ENCODE measurements at places on chromosomes 12 and 14.

DNA sequence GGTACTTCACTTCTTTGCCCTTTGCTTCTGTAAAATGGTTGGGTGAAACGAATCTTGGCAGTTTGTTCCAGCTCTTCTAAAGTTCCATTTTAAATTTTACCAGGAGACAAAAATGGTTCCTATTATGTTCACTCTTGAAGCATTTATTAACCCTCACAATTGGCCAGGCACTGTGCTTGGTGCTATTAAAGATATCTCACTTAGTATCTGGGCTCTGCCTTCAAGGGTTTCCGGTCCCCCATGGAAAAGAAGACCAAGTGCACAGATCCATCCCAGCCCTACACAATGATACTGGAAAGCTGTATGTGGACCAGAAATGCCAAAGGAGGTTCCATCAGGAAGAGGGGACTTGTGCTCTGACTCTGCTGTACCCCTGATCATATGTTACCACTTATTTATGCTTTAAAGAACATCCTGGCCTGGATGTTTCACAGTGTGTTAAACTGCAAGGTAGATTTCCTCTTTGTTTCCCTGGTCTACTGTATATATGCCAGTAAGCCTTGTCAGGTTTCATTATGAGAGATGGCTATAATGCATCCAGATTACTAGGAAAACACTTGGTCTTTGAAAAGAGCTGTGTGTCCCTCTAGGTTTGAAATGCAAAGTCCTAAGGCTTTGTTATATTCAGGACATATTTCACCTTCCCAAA is 154.8 kb downstream of the PRKCH start:
- DNase-seq: no peak

GRCh38 chr12:40055228-40055579 is 50.7 kb downstream of the SLC2A13 start:
- no peak for DNase-seq

DNA sequence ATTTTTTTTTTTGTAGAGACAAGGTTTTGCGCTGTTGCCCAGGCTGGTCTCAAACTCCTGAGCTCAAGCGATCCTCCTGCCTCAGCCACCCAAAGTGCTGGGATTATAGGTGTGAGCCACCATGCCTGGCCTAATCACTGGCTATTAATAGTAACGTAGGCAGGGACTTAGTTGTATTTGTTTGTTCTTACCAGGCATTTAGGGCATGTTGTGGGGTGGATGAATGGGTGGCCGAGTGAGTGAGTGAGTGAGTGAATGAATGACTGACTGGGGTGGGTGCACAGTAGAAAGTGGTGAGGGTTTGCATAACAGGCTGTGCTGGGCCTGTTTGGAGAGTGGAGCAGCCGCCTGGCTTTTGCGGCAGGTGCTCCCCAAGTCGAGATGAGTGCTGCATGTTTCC is 87.0 kb downstream of the FOXN4 start:
- no peak for DNase-seq

DNA sequence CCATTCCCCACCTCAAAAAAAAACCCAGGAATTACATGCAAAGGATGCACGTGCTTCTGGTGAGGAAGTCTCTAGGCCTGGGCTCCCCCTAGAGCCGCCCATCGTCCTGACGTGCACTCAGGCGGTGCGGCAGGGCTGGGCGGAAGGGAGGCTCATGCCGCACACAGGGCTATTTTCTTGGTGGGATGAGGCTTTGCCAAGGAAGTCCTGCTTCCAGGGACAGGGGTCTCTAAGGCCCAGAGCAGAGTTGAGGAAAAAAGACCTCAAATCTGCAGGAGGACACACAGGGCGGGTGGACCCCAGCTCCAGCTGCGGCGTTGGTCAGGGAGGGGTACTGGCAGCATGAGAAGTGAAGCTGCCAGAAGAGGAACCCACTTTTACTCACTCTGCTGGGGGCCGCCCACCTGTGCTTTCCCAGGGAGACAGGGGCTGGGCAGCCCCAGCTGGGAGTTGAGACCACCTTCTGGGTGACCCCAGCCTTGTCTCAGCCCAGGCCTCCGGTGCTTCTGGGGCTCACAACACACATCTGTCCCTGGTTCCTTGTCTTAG is 4.2 kb downstream of the RHOF start:
- DNase-seq: no peak

GRCh38 chr14:88617479-88617878 is 54.6 kb downstream of the ZC3H14 start:
- DNase-seq: no peak

GRCh38 chr12:97752129-97752528 is 289.5 kb downstream of the RMST start:
- no peak for DNase-seq

All from right forelimb (tissue), 1 donor.